ENCODE measurements at places on chromosomes 6 and 20.

DNA sequence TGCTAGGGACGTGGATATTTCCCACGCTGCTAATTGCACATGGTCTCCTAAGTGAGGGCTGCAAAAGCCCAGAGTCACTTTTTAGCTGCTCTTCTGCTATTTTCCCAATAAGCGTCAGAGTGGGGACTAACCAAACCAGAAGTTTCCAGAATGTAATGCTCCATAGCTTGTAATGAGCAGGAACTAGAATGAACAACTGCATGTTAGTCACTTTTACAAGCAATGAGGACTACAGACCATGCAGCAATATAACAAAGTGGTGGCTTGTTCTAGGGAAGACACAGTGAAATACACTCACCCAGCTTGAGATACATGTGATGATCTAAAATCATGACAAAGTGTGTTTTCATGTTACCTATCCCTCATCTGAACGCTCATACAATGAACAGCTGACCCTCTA lies 314.1 kb upstream of the SGK1 start:
- DNase-seq = no peak

DNA sequence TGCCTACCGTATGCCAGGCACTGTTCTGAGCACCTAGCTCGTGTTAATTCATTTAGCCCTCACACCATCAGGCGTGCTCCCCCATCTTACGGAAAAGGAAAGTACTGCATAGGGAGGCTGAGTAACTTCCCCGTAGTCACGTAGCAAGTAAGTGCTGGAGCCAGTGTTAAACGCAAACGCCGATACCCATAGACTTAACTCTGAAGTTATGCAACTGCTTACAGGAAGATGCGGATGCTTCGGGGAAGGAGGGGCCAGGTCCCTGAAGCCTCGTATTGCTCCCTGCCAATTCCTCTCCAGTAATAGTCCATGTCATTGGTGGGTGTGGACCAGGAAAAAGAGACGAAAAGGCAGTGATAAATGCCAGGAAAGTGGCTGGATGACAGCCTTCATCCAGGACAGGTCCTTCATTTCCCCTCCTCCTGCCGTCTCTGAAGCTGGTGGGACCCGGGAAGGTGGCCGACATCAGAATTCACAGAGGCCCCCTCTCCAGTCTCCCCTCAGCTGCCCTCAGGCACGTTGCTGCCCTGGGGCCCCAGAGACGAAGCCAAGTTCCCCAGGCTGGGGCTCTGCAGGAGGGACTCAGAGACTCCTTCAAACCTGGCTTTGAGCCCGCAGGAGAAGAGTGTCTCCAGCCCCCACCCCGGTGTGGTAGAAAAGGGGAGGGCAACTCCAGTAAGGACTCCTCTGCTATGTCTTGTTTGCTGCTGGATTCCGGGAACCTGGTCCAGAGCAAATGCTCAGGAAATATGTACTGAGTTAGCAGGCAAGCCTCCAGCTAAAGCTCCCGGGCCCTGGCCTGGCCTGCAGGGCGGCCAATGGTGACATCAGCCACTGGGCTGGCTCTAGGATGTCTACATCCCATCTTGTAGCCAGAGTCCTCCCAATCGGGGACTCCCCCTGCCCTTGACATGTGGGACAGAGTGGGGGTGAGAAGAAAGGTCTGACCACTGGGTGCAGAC lies 37.8 kb downstream of the RAB44 start:
- DNase-seq = peak; percentile 54

DNA sequence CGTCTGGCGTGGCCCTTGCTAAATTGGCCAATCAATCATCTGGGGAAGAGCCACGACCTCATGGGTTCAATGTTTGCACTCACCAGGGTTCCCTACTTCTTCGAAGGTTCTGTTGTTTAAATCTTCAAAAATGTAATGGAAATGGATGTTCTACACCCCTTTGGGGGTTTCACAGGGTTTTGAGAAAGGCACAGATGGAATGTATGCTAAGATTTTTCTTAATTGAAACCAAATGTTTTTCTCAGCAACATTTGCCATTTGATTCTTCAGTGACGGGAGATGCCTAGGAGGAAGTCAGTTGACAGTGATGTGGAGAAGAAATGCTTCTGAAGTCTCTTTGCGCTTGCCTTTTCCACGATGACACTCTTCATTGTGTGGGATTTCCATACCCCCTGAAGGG lies 312.3 kb downstream of the ESR1 start:
- no peak for DNase-seq

DNA sequence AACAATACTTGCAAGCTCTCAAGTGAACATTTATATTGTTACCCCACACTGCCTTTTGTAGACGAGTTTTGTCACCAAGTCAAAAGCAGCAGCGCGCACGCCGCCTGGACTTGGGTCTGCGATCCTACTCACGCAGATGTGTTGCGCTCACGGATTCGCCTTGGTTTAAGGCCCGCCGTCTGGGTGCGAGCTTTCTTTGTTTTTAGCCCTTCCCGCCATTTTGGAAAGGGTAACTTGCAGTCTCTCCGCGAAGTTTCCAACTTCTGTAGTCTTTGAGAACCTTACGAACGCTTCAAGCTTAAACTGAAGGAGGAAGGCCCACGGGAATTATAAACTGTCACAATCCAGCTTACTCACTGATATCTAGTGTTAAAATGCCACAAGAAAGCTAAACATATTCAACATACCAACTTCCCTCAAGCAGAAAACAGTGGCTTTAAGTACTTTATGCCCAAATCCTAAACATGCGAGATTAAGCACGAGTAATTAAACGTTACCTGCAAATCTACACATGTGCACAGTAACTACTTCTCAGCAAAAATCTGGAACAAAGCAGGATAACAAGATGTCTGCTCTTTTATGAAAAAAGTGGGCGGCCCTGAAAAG lies 80.4 kb upstream of the BTN3A2 start:
- DNase-seq = peak; percentile 89

DNA sequence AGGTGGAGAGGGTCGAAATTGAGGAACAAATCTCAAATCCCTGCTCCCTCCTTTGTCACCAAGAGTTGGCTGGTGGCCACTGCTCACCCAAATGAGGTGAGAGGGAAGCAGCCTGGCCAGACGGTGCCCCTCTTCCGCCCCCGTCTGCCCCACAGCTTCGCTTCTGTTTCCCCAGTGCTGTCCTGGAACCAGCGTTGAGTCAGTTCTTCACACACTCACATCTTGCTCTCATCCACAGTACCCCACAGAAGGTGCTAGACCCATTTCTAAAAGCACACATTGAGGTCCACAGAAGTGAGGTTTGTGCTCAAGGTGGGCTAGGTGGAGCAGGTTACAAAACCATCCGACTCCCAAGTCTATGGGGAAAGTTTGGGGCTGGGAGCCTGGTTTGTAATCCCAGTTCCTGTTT lies 3.8 kb downstream of the CEBPB start:
- DNase-seq = no peak

DNA sequence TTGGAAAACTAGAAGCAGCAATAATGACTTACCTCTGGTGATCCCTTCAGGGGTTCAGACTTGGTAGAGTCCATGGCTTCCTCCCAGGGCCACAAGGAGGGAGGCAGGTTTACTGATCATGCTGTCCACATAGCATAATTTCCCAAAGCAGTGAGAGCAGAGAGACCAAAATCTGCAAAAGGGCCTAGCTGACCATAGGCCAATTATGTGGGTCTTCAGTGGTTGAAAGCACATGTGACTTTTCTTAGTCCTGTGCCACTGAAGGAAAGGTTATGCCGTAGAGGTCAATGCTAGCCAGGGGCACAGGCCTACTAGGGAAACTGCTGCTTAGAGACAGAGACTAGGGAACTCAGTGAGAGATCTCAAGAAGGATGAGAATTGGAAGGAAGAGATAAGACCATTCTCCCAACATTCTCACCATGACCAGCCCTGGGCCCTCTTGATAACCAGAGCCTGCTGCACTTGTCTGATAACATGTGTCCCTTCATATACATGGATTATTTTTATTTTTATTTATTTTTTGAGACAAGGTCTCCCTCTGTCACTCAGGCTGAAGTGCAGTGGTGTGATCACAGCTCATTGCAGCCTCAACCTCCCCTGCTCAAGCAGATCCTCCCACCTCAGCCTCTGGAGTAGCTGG lies 2.0 kb upstream of the GTPBP2 start:
- peak; percentile 29 for DNase-seq

DNA sequence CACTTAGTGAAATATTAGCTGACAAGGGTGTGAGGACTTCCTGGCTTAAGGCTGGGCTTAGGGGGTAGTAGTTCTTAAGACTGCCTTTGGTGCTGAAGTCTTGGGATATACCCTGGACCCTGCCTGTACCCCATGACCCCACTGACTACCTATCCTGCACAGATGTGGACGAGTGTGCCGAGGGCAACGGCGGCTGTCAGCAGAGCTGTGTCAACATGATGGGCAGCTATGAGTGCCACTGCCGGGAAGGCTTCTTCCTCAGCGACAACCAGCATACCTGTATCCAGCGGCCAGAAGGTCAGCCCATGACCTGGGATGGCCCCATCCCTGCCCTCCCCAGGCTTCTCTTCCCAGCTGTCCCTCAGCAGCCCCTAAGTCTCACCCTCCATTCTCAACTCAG lies 17.8 kb downstream of the SCUBE3 start:
- no peak for DNase-seq

DNA sequence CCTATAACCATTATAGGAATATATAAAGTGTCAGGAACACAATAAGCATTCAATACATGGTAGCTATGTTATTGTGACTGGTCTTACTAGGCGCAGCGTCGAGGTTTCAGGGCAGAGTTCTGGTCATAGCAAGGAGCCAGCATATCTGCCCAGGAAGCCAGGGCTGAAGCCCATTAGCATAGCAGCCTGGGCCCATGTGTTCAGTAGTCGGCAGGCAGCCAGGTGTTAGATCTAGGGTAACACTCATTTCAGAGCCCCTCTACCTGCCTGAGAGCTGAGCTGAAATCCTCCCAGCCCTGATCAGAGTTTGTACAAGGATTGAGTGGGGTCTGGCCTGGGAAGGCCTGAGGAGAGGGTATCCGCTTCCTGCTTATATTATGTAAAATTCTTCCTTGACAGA lies 32.1 kb downstream of the C20orf173 start:
- no peak for DNase-seq

GRCh38 chr6:106692819-106693208 lies 63.4 kb downstream of the QRSL1 start:
- DNase-seq = peak; percentile 57

DNA sequence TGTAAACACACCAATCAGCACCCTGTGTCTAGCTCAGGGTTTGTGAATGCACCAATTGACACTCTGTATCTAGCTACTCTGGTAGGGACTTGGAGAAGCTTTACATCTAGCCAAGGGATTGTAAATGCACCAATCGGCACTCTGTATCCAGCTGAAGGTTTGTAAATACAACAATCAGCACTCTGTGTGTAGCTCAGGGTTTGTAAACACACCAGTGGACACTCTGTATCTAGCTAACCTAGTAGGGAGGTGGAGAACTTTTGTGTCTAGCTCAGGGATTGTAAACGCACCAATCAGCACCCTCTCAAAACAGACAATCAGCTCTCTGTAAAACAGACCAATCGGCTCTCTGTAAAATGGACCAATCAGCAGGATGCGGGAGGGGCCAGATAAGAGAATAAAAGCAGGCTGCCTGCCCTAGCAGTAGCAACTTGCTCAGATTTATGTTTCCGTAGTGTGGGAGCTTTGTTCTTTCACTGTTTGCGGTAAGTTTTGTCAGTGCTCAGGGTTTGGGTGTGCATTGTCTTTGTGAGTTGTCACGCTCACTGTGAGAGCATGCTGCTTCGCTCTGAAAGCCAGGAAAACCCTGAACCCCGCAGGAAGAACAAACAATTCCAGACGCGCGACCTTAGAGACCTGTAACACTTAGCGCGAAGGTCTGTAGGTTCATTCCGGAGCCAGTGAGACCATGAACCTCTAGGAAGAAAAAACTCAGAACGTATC lies 37.0 kb downstream of the RIOK1 start:
- peak; percentile 13 for DNase-seq

GRCh38 chr6:14082771-14083170 lies 34.8 kb upstream of the CD83 start:
- no peak for DNase-seq

All from NCI-H69 (cell line).